ENCODE measurements at places on chromosomes 7 and 10.

GRCh38 chr7:46205478-46205877 lies 284.4 kb upstream of the IGFBP3 start:
- DNase-seq = no peak

DNA sequence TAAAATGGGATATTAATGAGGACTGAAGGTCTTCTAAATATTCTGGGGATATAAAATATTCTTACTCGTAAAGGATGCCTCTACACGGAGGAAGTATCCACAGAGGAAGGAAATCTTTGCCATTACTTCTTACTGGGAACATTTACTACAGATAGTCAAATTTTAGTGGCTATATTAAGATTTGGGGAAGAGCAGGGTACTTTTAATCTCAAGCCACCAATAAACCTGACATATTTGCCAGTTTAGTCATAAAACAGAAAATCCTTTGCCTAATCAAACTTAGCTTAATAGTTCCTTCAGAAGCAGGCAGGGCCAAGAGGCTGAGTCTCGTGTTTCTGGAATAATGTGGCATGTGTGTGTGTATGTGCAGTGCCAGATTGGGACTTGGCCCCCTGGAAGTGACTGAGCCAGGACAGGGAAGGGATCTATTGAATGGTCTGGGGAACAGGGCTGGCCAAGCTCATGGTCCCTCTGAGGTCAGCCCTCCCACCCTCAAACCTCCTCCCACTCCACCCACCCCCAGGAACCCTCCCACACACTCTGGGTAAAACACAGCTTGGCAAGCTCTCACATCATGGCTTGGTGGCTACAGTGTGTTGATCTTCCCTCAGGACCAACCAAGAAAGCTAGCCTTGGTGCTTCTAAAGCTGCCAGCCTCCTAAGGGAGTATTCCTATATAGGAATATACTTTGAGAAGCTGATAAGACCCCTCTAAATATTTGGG lies 1.6 kb upstream of the PIK3CG start:
- DNase-seq = no peak

- DNase-seq = no peak
Observed at GRCh38 chr10:99659868-99660366, 608 bp downstream of the ENTPD7 start.

DNA sequence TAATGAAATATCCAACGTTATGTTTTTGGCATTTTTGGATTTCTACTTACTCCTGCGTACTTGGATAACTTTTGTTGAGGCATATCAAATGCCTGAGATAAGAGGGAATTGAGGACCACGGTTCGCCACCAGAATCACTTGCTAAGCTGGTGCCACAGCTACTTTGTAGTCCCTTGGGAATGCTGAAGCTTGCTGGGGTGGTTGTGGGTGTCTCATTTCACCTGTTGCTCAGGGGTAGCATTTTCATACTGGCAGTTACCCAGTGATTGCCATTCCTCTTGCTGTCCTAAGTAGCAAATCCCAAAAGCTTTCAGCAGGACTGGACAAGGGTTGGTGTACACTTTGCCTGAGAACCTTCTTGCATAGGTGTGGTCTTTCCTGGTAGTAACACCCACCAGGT lies 75.2 kb downstream of the CREB5 start:
- no peak for DNase-seq

DNA sequence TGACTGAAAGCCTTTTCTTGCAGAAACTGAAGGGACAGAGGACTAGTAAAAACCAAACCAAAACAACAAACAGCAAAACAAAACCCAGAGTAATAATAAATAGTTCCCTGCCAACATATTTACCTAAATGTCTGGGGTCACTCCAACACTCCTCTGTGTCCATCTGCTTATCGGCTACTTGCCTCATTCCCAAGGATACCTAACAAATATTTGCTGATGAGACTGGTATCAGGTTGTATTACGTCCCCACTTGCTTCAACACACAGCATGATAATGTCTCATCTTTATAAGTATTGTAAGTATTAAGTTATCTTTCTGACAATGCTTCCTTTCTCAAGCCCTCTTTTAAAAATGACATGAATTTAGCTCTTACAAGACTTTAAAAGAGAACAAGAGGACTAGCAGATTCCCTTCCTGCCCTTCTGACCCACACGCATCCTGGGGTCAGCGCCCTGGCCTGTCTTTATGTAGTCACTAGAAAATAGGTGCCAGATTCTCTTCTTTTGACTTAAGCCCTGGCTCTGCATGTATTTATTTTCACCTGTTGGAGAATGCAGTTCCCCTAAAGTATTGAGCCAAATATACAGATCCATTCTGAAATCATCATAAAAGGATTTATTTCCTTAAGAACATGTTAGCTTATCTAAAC lies 110.2 kb downstream of the SEM1 start:
- no peak for DNase-seq

DNA sequence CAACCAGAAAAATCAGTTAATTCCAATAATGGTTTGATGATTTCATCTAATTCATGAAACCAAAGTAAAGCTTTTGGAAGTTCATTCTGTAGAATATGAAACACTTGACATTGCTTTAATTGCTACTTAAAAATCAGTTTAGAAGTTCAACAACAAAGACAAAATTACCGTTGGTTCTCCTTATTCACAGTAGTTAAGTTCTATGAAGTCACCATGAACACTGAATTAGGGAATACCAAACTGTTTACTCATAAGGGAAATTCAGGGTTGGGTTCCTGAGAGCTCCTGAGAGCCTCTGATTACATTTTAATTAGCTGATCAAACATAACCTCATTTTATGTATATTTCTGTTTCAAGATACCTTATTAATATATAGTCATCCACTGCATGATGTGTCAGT lies 46.2 kb downstream of the ZNF438 start:
- DNase-seq = no peak

DNA sequence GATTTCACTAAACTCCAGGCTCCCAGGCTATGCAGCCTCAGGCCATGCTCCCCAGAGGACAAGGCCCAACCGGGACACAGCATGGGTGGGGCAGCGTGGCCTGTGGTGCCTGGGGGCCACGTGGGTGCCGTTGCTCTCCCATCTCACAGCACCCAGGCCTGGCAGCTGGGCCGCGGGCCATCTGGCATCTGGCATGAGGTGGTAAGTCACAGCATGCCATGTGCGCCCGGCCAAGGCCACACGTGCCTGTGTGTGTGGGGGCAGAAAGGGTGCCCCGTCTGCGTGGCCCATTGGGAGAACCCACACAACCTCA lies 204.1 kb downstream of the EBF3 start:
- no peak for DNase-seq

DNA sequence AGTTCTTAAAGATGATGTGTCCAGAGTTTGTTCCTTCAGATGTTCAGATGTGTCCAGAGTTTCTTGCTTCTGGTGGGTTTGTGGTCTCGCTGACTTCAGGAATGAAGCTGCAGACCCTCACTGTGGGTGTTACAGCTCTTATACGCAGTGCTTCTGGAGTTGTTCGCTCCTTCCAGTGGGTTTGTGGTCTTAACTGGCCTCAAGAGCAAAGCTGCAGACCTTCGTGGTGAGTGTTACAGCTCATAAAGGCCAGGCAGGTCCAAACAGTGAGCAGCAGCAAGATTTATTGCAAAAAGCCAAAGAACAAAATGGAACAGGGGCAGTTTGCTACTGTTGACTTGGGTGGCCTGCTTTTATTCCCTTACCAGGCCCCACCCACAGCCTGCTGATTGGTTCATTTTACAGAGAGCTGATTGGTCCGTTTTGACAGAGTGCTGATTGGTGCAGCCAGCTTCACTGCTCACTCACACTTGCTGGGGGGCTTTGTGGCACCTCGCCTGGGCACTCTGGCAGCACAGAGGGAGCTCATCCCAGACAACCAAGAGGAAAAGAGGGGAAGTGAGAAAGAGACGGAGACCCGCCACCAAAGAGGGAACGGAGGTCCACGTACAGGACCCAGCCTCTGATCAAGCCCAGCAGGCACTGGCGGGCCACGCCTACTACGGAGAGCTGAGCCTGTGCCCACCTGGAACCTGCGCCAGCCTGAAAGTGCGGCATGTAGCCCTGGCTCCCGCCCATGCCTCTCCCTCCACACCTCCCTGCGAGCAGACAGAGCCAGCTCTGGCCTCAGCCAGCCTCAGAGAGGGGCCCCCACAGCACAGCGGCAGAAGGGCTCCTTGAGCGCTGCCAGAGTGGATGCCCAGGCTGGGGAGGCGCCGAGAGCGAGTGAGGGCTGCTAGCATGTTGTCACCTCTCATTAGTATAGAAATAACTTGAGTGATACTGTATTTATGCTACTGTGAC lies 55.8 kb upstream of the SEMA3C start:
- no peak for DNase-seq

DNA sequence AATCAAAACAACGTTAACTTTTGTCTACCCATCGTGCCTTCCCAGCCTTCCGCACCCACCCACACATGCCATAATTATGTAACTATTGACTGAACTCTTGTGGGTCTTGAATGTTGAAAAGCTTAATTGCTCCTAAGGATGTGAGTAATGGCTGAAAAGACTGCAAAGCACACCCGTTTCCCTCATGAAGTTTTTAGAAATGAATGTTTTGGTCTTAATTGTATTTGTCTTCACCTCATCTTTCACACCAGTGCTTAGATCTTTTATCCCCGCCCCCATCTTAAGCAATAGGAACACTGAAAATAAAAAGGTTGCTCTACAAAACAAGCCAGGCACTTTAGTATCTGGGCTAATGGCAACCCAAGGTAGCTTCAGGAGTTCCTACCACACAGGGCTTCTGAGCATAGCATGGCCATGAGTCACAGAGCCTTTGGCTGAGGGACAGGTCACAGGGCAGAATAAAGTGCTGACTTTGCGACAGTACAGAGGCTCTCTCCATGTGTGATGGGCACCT lies 690.5 kb downstream of the PARD3 start:
- DNase-seq = no peak

DNA sequence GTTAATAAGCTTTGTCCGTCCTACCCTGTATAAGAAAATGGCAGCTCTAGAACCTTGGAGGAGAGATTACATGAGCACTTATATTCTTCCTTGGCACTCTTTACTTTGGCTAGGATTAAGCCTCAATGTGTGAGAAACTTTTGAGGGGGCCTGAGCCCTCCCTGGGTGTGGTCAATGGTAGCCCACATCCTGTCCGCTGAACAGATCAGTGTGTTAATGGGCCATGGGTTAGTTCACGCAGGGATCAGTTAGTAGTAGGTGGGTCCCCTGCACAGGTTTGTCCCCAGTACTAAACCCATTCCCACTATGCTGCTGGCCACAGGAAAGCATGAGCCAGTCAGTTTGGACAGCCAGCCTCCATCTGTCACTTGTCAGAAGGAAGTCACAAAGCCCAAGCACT lies 20.2 kb upstream of the IKZF1 start:
- DNase-seq = no peak

GRCh38 chr10:60170250-60170649 lies 219.4 kb downstream of the ANK3 start:
- DNase-seq = no peak

DNA sequence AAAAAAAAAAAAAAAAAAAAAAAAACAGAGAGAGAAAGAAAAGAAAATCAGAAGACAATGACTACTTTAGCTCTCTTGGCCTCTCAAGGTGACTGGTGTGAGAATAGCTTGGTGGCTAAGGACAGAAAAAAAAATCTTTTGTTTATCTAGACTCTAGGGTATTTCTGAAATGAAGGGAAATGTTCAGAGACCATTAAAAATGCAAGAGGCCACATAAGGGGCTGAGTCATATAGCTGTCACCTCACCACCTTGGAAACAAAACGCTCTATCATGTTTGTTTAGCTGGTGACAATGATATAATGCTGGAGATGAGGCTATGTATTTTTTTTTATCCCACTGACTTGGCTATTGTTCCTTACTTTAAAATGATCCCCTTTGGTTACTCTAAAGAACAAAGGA lies 287.0 kb upstream of the CDC14C start:
- DNase-seq = no peak

DNA sequence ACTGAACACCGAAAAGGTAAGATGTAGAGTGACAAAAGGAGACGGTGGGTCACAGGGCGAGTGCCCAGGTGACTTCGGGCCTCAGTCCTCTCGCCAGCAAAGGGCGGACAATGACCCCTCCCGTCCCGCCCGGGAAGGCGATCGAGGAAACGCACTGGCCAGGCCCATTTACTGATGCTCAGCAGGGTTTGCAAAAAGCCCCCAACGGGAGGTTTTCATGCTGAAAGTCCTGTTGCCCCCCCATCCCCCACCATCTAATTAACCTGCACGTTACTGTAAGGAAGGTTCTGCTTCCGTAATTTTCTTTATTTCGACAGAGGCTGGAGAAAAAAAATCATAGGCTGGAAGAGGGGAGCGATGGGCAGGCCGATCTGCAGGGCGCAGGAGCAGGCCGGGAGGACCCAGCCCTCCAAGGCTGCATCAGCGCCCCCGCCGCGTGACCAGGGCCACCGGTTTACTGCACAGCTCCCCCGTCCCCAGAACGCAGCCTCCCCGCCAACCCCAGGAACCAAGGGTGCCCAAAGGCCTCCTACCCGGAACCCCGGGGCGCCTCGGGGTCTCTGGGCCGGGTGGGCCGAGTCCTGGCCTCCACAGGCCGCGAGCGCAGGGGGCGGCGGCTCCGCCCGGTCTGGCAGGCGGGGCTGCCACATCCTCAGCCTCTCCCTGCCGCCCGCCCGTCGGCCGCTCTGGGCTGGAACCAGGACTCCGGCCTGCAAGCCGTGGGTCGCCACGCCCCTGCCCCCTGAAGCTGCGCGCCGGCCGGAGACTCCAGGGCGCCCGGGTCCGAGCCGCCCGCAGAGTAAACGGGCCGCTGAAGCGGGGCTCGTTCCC lies 613 bp downstream of the OAT start:
- peak; percentile 2 for DNase-seq

- DNase-seq = no peak
Observed at GRCh38 chr7:130297628-130298543, 4.9 kb downstream of the CPA4 start.

- DNase-seq = no peak
Observed at GRCh38 chr7:157394246-157395191, 57.7 kb downstream of the DNAJB6 start.

- no peak for DNase-seq
Observed at GRCh38 chr10:74937266-74937856, 111.0 kb downstream of the KAT6B start.

- DNase-seq = no peak
Observed at GRCh38 chr10:102313221-102313896, 68.0 kb downstream of the GBF1 start.
